ENCODE measurements at places on chromosomes 13 and 19.

GRCh38 chr19:47231215-47232054, 436 bp upstream of the BBC3 start:
- ATAC-seq: peak; percentile 32

DNA sequence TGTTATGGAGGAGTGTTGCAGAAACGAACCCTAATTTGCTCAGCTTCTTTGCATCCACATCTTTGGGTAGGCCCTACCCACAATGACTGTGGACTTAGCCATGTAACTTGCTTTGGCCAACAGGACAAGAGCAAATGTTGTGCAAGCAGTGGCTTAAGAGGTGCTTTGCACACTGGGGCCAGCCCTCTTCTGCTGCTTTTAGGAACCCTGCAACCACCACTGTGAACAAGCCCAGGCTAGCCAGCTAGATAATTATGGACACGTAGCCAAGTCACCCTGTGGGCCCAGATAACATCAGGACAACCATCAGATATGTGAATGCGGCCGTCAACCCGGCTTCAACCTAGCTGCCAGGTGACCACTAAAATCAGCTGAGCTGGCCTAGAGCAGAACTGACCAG, 17.1 kb downstream of the C19orf47 start:
- ATAC-seq: no peak

DNA sequence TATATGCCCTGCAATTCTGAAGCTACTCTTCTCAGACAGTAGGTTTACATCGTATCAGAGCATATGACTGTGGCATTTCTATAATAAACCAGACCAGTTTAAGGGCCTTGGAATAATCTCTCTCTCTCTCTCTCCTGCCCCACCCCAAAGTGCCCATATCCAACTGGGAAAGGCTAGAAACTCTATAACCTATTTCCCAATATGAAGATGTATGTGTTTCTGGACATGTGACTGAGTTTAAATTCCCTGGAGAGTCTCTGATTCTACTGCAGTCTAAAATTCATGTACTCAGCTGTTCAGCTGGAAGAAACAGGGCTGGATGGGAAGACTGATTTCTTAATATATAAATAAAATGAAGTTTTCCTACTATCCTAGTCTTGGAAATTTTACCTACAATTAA, 91.9 kb upstream of the MBNL2 start:
- no peak for ATAC-seq

- ATAC-seq: 0 out of 3 replicates have a peak, but pooled peaks have one; percentile 22
Observed at GRCh38 chr13:91291078-91291477, 56.4 kb upstream of the MIR17HG start.

DNA sequence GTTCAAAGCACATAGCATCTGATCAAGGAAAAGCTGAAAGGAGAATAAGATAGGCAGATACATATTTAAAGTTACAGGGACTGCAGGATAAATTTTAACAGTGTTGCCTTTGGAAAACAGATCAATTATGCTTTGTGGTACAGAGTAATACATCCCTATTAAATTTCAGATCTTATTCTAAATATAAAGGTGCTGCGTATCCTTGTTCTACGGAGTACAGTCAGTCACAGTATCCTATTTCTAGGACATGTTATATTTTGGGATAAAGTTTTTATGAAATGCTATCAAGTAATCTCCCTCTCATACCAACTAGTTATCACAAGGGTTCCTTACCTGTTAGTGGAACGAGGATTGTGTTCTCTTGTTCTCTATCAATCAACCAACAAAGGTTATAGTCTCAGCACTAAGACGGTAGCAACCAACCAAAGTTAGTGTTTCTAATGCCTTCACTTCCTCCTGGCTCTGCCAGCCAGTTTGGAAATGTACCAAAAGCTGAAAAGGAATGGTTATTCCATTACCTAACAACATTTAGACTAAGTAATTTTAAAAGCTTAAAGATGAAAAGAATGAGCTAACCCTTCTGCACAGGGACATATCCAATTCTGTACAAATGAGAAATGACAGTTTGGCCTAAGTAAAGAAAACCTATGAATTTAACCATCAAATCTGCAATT, 35.2 kb downstream of the TSC22D1 start:
- ATAC-seq: peak; percentile 58

DNA sequence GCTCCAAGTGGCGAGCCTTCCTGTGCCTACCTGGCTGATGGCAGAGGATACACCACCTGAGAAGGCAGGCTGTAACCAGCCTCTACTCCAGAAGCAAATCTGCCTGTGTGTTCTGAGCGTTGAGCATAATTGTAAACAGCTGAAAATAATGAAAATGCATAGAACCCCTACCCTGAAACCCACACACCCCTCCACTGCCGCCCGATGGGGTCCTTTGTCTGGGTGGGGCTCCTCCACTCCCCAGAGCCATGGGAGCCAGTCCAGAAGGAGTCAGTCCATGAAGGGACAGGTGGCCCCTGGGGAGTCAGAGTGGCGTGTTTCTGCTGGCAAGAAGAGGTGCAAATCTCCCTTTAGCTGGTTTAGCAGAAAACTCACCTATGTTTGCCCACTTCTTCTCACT, 8.0 kb upstream of the SOX1 start:
- ATAC-seq: no peak

DNA sequence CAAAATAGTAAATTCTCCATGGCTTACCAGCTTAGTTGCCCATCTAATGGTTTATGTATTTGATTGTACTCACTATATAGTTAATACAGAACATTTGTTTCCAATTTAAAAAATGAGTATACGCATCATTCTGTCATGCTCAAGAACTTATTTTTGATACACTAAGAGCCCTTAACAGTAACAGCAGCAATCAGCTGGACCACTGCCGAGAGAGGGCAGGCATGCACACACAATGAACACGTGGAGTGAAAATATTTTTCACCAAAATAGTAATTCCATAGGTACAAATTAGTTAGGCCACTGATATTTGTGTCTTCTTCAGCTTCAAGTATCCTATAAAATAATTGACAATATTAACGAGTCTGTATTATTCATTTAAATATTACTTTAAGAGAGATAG, 109.9 kb downstream of the KLF12 start:
- no peak for ATAC-seq

DNA sequence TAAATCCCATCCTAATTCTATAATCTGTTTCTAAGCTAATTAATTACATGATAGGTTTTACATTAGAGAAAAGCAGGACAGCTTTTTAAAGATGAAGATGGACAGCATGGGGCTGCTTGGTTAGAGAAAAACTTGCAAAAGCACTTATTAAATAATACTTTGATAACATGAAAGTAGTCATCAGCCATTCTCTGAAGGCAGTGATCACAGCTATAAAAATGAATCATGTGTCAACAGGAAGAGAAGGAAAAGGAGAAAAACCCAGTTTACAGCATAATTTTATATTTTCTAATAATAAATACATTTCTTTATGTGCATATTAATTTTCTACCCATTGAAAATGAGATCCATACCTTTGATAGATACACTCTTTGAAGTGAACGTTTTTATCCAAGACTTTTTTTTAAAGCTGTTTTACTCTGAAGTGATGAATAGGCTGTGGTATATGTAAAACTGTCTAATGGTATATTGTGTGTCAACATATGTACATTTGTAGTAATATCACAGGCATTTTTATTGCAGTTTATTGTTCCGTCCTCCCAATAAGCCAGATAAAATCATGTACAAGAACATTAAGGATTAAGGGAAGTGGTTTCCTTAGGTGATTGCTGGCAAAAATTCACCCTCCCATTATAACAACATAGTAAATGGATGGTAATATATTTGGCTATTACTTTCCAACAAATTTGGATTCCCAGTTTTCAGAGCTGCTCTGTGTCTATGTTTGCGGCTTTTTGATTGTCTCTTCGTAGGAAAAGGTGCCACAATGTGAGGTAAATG, 1.3 kb upstream of the KLF5 start:
- no peak for ATAC-seq

DNA sequence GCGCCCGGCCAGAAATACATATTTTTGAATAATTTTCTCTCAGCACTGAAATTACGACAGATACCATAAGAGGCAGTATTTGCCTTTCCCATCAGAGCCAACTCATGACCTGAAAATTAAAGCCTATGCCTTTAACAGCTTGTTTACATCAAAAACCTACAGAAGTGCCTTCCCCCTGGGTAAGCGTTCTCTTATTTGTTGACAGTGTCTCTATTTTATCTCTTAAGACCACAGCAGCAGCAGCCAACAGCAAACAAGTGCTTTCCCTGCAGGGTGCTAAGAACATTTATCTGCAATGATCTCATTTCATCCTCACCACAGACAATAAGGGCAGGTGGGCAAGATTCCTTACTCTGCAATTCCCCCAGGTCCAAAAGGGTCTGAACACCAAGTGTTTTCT, 6.0 kb downstream of the AKAP8L start:
- ATAC-seq: no peak

- ATAC-seq: no peak
Observed at GRCh38 chr19:17244618-17245534, 843 bp downstream of the NR2F6 start.

Measured in SK-N-SH treated with all-trans-retinoic acid at 6 μM for 48 hours (cell line).